ENCODE measurements at places on chromosomes 1 and 21.

DNA sequence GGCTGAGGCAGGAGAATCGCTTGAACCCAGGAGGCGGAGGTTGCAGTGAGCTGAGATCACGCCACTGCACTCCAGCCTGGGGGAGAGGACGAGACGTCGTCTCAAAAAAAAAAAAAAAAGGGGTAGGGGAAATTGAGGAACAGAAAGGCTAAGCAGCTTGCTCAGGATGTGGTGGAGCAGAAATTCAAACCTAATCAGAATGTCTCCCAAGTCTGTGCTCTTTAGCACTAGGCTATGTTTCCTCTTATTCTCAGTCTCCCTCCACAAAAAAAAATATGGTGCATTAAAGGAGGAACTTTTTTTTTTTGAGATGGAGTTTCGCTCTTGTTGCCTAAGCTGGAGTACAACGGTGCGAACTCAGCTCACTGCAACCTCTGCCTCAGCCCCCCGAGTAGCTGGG, 114.2 kb downstream of the SLC16A1 start:
- DNase-seq = no peak

GRCh38 chr1:1630965-1631781, 800 bp upstream of the MMP23B start:
- no peak for DNase-seq

DNA sequence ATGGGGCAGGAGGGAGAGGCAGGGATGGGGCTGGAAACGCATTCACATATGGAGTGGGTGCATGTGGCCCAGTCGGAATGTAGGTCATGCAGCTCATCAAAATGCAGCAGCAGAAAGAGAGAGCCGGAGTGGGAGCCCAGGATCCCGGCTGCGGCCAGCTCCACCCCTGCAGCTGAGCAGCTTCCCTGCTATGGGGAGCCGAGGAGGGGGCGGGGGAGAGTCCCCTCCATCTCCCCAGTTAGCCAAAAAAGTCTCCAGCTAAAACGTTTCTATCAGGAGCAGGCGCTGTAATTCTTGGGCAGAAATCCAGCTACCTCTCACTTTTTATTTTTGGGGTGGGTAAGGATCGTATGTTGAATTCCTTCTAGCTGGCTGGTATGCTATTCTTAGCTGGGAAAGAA, 39.7 kb downstream of the MRPL37 start:
- DNase-seq = no peak

DNA sequence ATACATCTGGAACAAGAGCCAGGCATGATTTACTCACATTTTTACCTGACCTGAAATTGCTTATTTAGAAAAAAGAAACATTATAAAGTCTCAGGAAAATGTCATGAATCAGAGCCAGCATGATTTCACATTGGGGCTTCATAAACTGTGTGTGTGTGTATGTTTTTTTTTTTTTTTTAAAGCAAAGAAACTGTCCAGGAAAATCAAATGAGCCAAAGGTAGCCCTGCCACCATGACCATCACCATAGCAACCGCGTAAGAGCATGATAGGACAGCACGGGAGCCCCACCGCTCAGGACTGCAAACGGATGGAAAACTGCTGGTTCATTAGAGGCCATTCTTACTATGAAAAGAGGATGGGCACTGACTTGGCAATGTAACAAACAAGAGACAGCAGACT, 139.2 kb downstream of the NTMT2 start:
- no peak for DNase-seq

- DNase-seq = no peak
Observed at GRCh38 chr1:230868736-230869385, 540 bp upstream of the C1orf198 start.
